ENCODE measurements at places on chromosomes 6 and 20.

DNA sequence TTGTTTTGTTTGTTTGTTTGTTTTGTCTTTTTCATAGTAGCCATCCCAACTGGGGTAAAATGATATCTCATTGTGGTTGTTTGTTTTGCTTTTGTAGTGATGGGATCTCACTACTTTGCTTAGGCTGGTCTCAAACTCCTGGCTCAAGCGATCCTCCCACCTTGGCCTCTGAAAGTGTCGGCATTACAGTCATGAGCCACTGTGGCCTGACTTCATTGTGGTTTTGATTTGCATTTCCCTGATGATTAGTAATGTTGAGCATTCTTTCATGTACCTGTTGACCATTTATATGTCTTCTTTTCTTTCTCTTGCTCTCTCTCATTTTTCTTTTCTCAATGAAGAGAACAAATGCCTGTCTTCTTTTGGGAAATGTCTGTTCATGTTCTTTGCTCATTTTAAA lies 30.8 kb upstream of the HLA-DOA start:
- no peak for DNase-seq

GRCh38 chr6:43016943-43017334 lies 2.9 kb downstream of the KLHDC3 start:
- DNase-seq = no peak

DNA sequence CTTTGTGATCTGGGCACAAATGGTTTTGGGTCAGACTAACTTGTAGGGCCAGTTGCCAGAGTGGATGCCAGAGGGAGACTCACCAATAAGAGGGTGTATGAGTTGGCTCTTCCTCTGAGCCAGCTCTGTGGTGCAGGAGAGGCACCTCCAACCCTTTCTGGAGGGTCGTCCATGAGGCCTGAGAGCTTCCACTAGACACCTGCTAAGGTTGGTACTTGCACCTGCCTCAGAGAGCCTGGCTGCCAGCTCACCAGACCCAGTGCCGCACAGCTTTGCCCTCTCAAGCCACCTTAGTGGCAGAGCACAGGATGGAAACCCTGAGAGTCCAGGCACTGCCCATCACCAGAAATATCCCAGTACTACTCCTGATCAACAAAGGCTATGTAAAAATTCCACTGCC lies 504.3 kb downstream of the EYS start:
- no peak for DNase-seq

GRCh38 chr20:60569116-60569515 lies 610.9 kb downstream of the CDH26 start:
- no peak for DNase-seq

GRCh38 chr20:19735446-19735845 lies 22.6 kb upstream of the RIN2 start:
- peak; percentile 89 for DNase-seq

DNA sequence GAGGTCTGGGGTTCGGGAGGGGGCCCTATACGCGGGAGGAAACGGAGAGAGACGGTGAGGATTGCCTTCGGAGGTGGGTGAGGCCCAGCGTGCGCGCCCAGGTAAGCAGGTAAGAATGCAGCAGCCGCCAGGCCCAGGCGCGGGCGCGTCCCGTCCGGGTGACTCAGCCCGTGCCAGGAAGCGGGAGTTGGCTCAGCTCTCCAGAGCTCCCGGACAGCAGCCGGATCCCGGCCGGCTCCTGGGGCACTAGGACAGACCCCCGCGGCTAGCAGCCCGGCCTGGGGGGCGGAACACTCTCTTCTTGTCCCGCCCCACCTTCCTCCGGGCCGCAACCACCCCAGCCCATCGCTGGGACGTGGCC lies 1.5 kb upstream of the MDFI start:
- DNase-seq = no peak

GRCh38 chr6:28081486-28081751 lies 1.1 kb downstream of the ZNF165 start:
- no peak for DNase-seq

GRCh38 chr20:1396264-1396663 lies 3.4 kb upstream of the FKBP1A start:
- DNase-seq = no peak

DNA sequence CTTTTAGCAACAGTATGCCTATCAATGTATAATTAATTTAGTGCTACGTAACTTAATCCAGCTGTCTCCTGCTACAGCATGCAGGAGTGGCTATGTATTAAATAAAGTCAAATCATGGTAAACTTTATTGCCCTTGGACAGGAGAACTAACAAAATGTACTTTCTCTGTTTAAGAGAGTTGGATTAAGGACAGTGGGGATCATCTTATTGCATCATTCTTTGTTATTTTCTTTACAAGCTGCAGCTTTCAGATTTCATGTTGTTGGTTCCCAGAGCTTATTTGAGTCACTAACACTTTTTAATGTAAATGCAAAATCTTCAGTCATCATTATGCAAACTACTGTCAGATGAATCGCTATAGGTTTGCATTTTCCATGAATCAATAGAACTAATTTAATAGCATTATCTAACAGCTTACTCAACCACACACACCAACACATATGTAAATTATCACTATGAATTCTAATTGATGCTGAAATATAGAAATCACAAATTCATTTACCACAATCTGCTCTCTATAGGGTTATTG lies 424.7 kb downstream of the MMUT start:
- DNase-seq = no peak

GRCh38 chr6:44735630-44735963 lies 348.1 kb downstream of the CDC5L start:
- no peak for DNase-seq

DNA sequence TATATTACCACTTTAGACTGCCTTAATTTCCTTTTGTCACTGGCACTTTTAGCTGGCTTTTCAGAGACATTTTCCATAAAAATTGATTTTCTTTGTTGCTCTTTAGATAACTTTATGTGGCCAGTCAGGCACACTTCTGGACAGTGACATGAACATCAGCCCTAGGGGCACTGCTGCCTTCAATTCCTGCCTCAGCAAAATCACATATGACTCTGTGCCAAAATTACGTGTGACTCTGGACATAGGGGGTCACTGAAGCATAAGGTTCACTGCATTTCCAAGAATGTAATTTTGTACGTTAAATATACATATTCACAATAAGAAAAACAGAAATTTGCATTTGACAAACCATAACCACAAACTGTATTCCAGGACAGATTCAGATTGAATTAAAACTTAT lies 66.5 kb downstream of the ESF1 start:
- no peak for DNase-seq

GRCh38 chr6:4346659-4347333 lies 211.4 kb upstream of the ECI2 start:
- no peak for DNase-seq

GRCh38 chr6:38782616-38783015 lies 67.5 kb downstream of the DNAH8 start:
- no peak for DNase-seq

DNA sequence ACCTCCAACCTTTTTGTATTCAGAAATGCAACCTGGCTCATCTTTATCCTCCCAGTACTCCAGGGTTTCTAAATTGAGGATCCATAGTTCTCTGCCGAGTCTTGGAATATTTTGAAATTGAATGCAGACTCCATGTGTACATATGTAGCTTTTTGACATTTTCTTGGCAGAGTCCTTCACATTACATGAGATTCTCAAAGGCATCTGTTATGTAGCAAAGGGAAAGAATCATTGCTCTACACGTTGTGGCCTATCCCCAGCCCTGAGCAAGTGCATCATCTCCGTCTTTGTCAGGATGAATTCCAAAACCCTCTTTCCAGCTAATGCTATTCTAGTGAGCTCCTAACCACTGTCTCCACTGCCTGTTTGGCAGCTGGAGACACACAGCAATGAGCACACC lies 742.9 kb downstream of the DHX35 start:
- no peak for DNase-seq

DNA sequence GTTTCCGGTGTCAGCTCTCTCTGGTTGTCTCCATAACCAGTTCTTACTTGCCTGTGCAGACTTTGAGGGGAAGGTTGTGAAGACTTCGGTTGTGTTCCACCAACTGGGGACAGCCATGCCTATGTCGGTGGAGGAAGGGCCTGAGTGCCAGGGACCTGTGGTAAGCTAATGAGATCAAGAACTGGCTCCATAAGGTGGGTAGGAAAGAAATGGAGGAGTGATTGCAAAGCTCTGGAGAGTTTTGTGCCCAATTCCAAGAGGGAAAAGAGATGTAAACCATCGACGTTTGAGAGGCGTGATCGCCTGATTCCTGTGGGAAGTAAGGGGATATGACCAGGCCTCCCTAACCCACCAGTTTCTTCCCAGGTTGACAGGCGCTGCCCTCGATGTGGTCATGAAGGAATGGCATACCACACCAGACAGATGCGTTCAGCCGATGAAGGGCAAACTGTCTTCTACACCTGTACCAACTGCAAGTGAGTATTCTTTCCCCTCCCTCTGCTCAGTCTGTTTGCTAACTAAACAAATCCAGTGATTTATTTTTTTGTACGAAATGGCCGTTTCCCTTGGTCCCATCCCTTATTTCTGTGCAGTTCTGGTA lies 893 bp downstream of the POLR1H start:
- no peak for DNase-seq

DNA sequence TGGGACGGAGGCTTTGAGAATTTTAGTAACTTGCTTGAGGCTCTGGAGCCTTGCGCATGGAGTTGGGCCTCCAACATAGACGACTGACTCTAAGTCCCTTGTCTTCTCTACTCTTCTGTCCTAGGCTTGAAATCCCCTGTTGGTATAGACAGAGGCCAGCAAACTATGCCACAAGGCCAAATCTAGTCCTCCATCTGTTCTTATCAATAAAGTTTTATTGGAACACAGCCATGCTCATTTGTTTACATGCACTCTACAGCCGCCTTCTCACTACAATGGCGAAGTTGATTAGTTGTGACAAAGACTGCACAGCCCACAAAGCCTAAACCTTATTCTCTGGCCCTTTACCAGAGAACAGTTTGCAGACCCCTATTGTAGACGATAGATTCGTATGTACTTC lies 174.1 kb upstream of the ZFP64 start:
- DNase-seq = no peak

GRCh38 chr6:124887872-124888580 lies 74.2 kb upstream of the RNF217 start:
- DNase-seq = no peak

- no peak for DNase-seq
Observed at GRCh38 chr20:2467412-2467811, 3.2 kb downstream of the SNRPB start.

GRCh38 chr6:121660277-121660676 lies 224.8 kb downstream of the GJA1 start:
- DNase-seq = no peak

DNA sequence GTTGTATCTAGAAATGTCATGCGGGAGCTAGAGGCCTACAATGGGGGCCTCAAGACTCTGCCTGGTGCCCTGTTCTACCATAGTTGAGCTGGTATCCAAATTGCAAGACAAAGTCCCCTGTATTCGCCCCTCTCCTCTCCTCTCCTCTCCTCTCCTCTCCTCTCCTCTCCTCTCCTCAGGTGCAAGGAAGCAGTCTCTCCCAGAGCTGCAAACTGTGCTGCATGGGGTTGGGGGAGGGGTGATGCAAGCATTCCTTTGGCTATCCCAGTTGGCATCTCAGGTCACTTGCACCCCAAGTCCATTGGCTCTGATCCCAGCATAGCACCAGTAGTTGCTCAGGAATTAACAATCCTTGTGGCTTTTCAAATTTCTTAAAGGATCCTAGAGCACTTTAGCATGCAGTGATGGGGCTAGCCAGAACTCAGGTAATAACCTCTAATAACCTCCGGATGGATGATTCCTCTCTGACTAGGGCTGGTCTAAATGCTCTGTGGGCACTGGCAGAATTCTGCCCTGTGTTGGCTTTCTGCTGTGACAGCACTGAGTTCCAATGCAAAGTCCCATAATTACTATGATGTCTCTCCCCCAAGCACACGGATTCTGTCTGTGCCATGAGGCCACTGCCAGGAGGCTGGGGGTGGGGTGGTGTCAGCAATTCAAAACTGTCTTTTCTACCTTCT lies 35.3 kb downstream of the TAF11 start:
- no peak for DNase-seq

GRCh38 chr6:29850011-29850553 lies 22.5 kb downstream of the HLA-G start:
- DNase-seq = no peak

GRCh38 chr6:14275493-14275851 lies 157.9 kb downstream of the CD83 start:
- no peak for DNase-seq

GRCh38 chr6:150420428-150420827 lies 51.6 kb downstream of the IYD start:
- DNase-seq = no peak

GRCh38 chr20:37902504-37903313 lies at the start of gene VSTM2L:
Gene VSTM2L, plus strand, starts transcription at chr20:37903127. Its CDS starts 224 bp downstream, at chr20:37903351.
- DNase-seq = peak; percentile 19

DNA sequence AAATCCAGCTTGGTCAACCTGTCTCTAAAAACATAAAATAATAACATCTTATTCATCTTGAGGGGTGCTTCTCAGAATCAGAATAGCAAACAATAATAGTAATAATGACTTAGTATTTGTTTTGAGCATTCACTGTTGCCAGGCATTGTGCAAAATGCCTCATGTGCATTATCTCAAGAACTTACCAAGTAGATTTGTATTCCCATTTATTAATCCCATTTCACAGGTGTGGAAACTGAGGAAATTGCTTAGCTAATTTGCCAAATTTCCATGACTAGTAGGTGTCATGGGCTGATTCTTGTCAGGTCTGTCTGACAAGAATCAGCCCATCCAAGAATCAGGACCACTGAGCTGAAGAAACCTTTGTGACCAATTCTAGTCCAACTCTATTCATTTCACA lies 5.5 kb downstream of the TTBK1 start:
- no peak for DNase-seq

DNA sequence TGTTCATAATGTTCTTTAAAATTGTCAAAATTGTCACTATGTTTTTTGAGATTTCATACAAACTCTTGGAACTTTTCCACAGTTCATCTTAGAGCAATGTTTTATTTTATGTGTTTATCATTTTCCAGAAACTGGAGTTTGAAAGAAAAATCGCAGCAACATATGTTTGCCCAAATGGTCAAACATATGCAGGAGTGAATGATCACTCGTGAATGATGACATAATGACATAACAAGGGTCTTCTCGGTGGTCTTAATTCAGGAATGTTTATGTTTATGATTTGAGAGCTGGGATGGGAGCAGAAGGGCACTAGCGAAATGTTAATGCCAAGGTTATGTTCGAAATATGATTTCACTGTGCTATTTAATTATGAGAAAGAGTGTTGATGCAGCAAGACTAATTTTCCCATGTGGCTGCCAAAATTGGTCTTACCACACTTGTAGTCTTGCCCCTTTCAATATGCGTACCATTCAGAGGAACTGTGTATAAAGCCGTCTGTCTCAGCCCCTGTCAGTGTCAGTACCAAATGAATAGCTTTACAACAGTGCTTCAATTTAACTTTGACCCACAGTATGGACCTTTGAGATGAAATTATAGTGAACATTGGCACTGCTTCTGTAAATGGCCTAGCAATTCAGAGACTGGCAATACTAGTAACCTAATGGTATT lies 152.3 kb downstream of the CARMIL1 start:
- no peak for DNase-seq

All from NCI-H524 (cell line).